ENCODE measurements at places on chromosomes 1 and 21.
A peak's percentile ranks its signal among the peaks of the same experiment; 100 is the strongest.

GRCh38 chr1:62735491-62736171 lies 47.4 kb upstream of the DOCK7 start:
- no peaks in the 10 kb centered on the region for H3K4me1 ChIP-seq
- H3K27me3 ChIP-seq, result no peaks in the 10 kb centered on the region
- DNase-seq, result peak; percentile 67
- no peaks in the 10 kb centered on the region for H3K36me3 ChIP-seq
- H3K27ac ChIP-seq, result no peak overlapping the region
- H3K4me3 ChIP-seq, result no peak overlapping the region

DNA sequence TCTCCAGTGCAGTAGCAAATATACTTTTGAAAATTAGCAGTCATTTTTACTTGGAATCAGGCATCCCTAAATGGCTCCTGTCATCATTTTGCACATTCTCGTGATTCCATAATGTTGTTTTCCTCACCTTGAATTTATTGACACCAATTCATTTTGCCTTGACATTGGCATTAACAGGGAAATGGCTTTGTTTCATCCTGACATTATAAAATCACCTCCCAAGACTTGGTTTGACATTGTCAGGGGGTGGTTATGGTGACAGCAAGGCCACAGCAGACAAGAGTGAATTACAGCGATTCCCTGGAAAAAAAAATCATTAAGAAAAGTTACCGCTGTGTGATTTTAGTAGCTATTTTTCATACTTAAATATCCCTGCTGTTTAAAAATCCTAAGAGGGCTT lies 327.0 kb downstream of the NTNG1 start:
- H3K36me3 ChIP-seq, result no peaks in the 10 kb centered on the region
- no peaks in the 10 kb centered on the region for H3K4me1 ChIP-seq
- H3K4me3 ChIP-seq, result no peak overlapping the region
- no peak for DNase-seq

GRCh38 chr1:159054427-159054826 lies 22.1 kb downstream of the AIM2 start:
- H3K36me3 ChIP-seq, result peaks cover 81% of the 10 kb centered on the region
- peak; percentile 13 for DNase-seq
- H3K27me3 ChIP-seq, result no peaks in the 10 kb centered on the region
- no peak overlapping the region for H3K27ac ChIP-seq

- H3K27ac ChIP-seq, result no peak overlapping the region
- H3K4me1 ChIP-seq, result peaks cover 16% of the 10 kb centered on the region
- H3K4me3 ChIP-seq, result no peak overlapping the region
- DNase-seq, result no peak
- H3K27me3 ChIP-seq, result peaks cover 17% of the 10 kb centered on the region
- H3K36me3 ChIP-seq, result no peaks in the 10 kb centered on the region
Measured at GRCh38 chr1:12047120-12047876, 15.8 kb upstream of the TNFRSF8 start.

DNA sequence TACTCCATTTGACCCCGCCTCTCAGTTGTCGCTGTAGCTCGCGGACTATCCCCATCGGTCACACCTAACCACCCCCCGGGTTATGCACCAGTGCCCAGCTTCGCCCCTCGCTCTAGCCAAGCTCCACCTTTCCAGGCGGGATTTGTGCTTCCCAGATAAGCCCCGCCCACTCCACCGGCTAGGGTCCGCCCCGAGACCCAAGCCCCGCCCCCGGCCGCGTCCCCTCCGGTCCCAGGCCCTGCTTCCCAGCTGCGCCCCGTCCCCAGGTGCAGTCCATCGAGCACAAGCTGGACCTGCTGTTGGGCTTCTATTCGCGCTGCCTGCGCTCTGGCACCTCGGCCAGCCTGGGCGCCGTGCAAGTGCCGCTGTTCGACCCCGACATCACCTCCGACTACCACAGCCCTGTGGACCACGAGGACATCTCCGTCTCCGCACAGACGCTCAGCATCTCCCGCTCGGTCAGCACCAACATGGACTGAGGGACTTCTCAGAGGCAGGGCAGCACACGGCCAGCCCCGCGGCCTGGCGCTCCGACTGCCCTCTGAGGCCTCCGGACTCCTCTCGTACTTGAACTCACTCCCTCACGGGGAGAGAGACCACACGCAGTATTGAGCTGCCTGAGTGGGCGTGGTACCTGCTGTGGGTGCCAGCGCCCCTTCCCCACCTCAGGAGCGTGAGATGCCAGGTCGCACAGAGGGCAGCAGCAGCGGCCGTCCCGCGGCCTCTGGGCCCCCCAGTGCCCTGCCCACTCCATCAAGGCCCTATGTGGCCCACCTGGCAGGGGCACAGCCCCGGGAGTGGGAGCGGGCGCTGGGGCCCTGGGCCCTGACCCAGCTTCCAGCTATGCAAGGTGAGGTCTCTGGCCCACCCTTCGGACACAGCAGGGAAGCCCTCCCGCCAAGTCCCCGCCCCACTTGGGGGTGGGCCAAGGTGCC lies 23.9 kb downstream of the CITED4 start:
- no peak overlapping the region for H3K27ac ChIP-seq
- no peak overlapping the region for H3K4me3 ChIP-seq
- no peaks in the 10 kb centered on the region for H3K36me3 ChIP-seq
- no peaks in the 10 kb centered on the region for H3K27me3 ChIP-seq
- DNase-seq, result no peak
- H3K4me1 ChIP-seq, result peaks cover 15% of the 10 kb centered on the region

- H3K4me1 ChIP-seq, result no peaks in the 10 kb centered on the region
- H3K36me3 ChIP-seq, result no peaks in the 10 kb centered on the region
- no peaks in the 10 kb centered on the region for H3K27me3 ChIP-seq
Measured at GRCh38 chr1:4624801-4625200, 29.6 kb upstream of the AJAP1 start.

GRCh38 chr1:160400646-160401486 lies 502 bp downstream of the VANGL2 start:
- H3K4me3 ChIP-seq, result peak overlapping the region; percentile 81
- no peak overlapping the region for H3K27ac ChIP-seq
- H3K4me1 ChIP-seq, result peaks cover 19% of the 10 kb centered on the region
- DNase-seq, result peak; percentile 17

- DNase-seq, result no peak
- H3K27ac ChIP-seq, result no peak overlapping the region
- H3K4me3 ChIP-seq, result no peak overlapping the region
- no peaks in the 10 kb centered on the region for H3K27me3 ChIP-seq
- no peaks in the 10 kb centered on the region for H3K36me3 ChIP-seq
Measured at GRCh38 chr1:116111524-116112021, 374 bp downstream of the MAB21L3 start.

DNA sequence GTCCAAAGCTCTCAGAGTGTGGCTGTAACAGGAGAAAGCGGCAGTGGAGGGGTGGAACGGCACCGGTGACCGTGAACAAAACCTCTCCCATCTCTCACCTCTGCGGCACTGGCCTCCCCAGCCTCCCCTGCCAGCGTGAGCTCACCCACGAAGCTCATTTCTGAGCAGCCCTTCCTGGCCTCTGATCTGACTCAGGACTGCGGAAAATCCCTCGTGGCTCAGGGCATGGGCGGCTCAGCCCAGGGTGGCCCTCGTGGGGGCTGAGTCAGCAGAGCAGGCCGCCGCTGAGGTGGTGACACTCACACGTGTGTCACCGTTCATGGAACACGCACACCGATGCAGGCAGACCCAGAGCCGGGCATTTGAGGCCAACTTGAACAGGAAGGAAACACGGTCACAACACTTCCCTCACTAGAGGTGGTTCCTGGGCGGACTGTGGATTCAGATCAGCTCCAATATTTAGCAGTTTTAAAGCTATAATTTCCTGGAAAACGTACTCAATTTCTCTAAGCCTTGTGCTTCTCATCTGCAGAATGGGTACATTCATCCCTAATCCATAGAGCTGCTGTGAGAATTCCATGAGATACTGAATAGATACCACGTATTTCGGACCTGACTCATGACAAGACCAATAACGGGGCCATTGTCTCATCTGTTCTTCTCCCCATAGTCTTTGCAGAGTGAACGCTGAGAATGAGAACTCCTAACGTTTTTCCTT lies 115.0 kb upstream of the TMPRSS2 start:
- H3K4me3 ChIP-seq, result no peak overlapping the region
- H3K27me3 ChIP-seq, result peaks cover 8% of the 10 kb centered on the region
- no peak overlapping the region for H3K27ac ChIP-seq
- H3K36me3 ChIP-seq, result no peaks in the 10 kb centered on the region
- no peak for DNase-seq

DNA sequence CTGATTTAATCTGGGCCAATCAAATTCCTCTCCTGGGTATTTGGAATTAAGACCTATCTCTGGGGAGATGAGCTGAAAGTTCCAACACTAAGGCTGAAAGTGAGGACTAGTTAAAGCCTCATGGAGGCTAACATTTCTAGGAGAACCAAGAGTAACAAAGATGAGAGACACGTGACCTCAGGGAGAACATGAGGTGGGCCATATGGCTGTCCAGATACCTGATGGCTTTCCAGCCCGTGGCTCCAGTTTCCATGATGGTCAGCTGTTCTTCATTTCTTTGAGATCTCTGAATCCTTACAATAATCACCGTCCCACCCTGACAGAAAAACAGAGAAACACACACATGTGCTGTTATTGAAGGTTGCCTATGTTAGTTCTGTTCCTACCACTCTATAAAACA lies 66.1 kb downstream of the LEPR start:
- H3K36me3 ChIP-seq, result no peaks in the 10 kb centered on the region
- DNase-seq, result no peak
- H3K4me3 ChIP-seq, result no peak overlapping the region
- H3K27ac ChIP-seq, result no peak overlapping the region
- no peaks in the 10 kb centered on the region for H3K4me1 ChIP-seq

DNA sequence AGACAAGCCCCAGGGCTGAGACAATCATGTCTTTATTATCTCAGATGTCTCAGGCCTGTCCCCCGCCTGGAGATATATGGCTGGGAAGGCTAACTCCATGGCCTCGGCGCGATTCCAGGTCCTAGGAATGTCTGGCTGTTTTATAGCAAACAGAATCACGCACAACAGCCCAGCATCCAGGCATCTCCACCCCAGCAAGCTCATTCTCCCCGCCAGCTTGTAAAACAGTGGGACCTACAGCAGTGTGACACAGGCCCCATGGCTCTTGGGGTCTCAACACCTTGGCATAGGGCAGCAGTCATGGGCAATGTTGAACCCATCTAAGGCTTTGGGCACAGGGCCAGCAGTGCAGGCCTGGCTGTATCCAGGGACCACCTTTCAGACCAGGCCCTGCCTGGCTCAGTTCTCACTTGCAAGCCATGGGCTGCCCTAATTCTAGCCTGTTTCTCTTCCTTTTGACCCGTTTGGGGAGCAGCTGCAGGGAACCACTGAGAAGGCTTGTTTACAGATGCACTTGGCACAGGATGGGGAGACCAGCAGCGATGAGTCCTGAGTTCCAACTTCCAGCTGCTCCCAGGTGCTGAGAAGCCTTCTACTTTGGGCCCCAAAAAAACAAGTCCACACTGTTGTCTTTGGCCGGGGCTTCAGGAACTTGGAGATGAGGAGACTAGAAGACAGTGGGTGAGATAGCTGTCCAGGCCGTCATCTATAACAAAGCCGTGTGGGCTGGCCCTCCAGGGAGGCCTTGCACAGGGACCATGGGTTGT lies 34.4 kb downstream of the WNT4 start:
- no peak overlapping the region for H3K27ac ChIP-seq
- peaks cover 14% of the 10 kb centered on the region for H3K4me1 ChIP-seq
- H3K36me3 ChIP-seq, result peaks cover 41% of the 10 kb centered on the region
- H3K27me3 ChIP-seq, result no peaks in the 10 kb centered on the region
- DNase-seq, result no peak
- H3K4me3 ChIP-seq, result no peak overlapping the region

GRCh38 chr1:187326557-187326956 lies 497.8 kb downstream of the PLA2G4A start:
- H3K4me3 ChIP-seq, result no peak overlapping the region
- H3K4me1 ChIP-seq, result no peaks in the 10 kb centered on the region
- no peak overlapping the region for H3K27ac ChIP-seq
- no peaks in the 10 kb centered on the region for H3K36me3 ChIP-seq

- DNase-seq, result no peak
- peaks cover 38% of the 10 kb centered on the region for H3K4me1 ChIP-seq
- H3K27ac ChIP-seq, result peak overlapping the region; percentile 37
- H3K27me3 ChIP-seq, result peaks cover 21% of the 10 kb centered on the region
- H3K4me3 ChIP-seq, result no peak overlapping the region
- H3K36me3 ChIP-seq, result peaks cover 50% of the 10 kb centered on the region
Measured at GRCh38 chr21:41751611-41752011, 15.2 kb downstream of the RIPK4 start.

GRCh38 chr1:213380865-213381264 lies 329.8 kb downstream of the RPS6KC1 start:
- no peak for DNase-seq
- no peak overlapping the region for H3K27ac ChIP-seq
- H3K4me3 ChIP-seq, result no peak overlapping the region
- peaks cover 9% of the 10 kb centered on the region for H3K4me1 ChIP-seq

GRCh38 chr1:197464044-197464443 lies 196.0 kb downstream of the CRB1 start:
- no peak overlapping the region for H3K4me3 ChIP-seq
- H3K36me3 ChIP-seq, result no peaks in the 10 kb centered on the region
- H3K27ac ChIP-seq, result no peak overlapping the region
- DNase-seq, result peak; percentile 93
- no peaks in the 10 kb centered on the region for H3K4me1 ChIP-seq
- no peaks in the 10 kb centered on the region for H3K27me3 ChIP-seq

DNA sequence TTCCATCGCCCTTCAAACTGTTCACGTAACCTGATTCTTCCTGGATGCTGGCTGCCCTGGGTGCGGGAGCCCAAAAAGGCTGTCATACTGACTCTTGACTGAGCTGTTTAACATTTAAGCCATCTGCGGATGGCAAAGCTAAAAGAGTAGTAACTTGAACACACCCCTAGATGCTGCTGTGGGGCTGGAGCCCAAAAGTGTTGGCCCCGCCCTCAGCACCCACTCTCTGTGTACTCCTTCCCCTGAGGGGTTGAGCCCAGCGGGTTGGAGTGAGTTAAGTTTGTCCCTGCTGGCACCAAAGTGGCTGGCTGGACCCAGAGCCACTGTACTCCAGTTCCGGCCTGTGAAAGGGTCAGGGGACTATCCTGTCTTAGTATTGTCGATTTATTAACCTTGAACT lies 640.6 kb downstream of the PTPRU start:
- no peak for DNase-seq
- H3K27me3 ChIP-seq, result no peaks in the 10 kb centered on the region
- no peak overlapping the region for H3K4me3 ChIP-seq
- H3K36me3 ChIP-seq, result no peaks in the 10 kb centered on the region
- H3K4me1 ChIP-seq, result no peaks in the 10 kb centered on the region
- no peak overlapping the region for H3K27ac ChIP-seq

DNA sequence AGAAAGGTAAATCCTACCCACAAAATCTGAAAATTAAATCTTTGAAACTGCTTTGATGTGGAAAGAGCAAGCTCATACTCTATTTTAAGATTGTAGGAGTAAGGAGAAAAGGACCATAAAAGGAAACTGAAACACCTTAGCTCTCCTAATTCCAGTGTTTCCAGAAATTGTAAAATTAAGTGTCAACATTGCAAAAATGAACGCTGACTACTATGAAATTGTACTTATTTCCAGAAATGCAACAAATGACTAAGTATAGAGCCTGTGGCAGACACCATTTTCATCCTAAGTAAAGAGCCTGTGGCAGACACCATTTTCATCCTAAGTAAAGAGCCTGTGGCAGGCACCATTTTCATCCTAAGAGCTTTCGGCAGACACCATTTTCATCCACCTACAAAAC lies 6.9 kb upstream of the SIPA1L2 start:
- H3K27ac ChIP-seq, result no peak overlapping the region
- H3K27me3 ChIP-seq, result peaks cover 14% of the 10 kb centered on the region
